ENCODE measurements at places on chromosomes 16 and 17. TPM values are rescaled to one million over a fixed set of nuclear protein-coding genes. Genes with fewer than 3 reads are reported as not detected.

The HS3ST3A1 gene
- 20.5 TPM for total RNA-seq

The C17orf107 gene
- total RNA-seq: 2.5 TPM

The FKBP10 gene
- total RNA-seq: 235 TPM

The MT1G gene
- 1.6 TPM for total RNA-seq

The TBC1D3K gene
- not detected for total RNA-seq

The ST6GALNAC1 gene
- not detected for total RNA-seq
